ENCODE measurements at places on chromosomes 7 and 10. TPM values are rescaled to one million over a fixed set of nuclear protein-coding genes. Genes with fewer than 3 reads are reported as not detected.

Gene INSYN2A
- 1.7 TPM for total RNA-seq

Gene PNLIPRP1
- total RNA-seq = not detected

Gene NRG3
- not detected for total RNA-seq

Gene ATP5MK
- 435 TPM for total RNA-seq

Gene CYP3A7
- total RNA-seq = not detected

Gene PON1
- total RNA-seq = 1.0 TPM

Gene PHYHIPL
- 0.16 TPM for total RNA-seq

Gene SLC13A4
- total RNA-seq = not detected

Gene EVX1
- 0.19 TPM for total RNA-seq

Gene OR9A2
- total RNA-seq = not detected

Gene AKR1D1
- not detected for total RNA-seq

Gene FGFBP3
- total RNA-seq = 2.4 TPM
